ENCODE measurements at places on chromosomes 4 and X.

DNA sequence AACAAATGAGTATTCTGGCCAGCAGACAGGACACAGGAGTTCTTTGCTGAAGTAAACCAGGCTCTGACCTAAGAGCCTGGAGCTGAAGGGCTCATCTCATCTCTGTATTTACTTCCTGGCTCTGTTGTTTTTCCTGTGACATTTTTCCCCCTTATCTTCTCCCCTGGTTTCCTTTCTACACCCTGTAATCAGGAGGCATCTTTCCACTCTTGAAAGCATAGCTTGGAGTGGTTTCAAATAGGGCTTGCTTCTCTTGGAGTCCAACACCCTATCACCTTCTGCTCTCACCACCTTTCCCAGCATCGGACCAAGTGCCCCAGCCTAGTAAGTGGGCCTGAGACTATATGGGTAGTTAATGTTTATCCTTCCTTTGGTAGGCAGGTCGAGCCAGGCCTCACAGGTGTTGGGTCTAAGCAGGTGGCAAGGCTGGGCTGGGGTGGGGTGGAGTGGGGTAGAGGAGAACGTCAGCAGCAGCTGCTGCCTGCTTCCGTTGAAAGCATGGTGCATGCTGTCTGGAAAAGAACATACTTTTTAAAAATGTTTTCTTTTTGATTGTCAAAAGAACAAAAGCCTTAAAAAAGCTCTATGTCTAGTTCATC lies 1.2 kb downstream of the DRP2 start:
- DNase-seq = no peak

DNA sequence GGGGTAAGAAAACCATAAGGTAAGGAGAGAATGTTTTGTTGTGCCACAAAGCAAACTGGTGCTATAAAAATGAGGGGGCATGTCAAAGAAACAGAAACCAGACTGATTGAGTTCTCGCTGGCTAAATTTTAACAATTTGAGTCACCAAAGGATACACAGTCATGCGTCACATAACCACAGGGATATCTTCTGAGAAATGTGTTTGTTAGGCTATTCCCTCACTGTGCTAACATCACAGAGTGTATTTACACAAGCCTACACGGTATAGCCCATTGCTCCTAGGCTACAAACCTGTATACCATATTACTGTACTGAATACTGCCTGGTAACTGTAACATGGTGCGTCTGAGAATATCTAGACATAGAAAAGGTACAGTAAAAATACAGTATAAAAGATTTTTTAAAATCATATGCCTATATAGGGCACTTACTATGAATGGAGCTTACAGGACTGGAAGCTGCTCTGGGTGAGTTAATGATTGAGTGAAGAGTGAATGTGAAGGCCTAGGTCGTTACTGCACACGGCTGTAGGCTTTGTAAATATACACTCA lies 50.1 kb downstream of the FBXW7 start:
- no peak for DNase-seq

DNA sequence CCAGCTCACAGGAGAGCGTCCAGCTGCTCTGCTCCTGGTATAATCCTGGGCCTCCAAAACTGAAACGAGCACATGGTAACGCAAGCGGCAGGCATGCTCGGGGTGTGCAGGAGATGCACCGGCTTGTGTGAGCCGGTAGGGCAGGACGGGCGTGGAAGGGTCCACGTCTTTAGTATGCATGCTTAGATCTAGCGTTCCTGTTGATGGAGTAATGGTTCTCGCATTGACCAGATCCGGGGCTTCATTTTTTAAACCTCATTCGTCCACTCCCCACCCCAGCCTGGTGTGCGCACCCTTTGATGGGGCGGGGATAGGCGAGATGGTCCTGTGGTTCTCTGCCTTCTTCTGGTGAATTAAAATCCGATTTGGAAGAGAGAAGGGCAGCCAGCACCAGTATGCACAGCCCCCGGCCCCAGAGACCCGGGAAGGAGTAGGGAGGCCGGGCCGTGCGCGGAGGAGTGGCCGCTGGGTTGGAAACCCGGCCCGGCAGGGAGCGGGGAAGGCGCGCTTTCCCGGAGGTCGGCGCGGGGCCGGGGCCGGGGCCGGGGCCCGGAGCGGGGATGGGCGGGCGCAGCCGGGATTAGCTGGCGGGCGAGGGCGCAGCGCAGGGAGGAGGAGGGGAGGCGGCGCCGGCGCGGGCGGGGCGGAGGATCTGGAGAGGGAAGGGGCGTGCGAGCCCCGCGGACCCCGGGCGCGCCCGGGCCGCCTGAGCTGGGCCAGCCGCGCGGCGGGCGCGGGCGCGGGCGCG lies 39.9 kb downstream of the FAM149A start:
- DNase-seq = peak; percentile 92

DNA sequence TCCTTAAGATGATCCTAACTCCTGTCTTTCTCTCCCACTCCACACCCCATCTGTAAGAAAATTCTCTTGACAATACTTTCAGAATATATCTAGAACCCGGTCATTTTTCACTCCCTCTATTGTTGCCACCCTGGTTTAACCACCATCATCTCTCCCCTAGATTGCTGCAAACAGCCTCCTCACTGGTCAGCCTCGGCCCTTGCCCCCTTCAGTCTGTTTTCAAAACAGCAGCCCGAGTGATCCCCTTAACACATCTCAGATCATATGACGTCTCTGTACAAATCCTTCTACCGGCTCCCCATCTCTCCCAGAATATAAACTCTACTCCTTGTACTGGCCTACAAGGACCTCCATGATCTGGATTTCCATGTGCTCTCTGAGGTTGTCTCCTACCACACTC lies 35.2 kb upstream of the F9 start:
- no peak for DNase-seq

- DNase-seq = no peak
Observed at GRCh38 chr4:126559961-126560360, 1072.8 kb upstream of the INTU start.

DNA sequence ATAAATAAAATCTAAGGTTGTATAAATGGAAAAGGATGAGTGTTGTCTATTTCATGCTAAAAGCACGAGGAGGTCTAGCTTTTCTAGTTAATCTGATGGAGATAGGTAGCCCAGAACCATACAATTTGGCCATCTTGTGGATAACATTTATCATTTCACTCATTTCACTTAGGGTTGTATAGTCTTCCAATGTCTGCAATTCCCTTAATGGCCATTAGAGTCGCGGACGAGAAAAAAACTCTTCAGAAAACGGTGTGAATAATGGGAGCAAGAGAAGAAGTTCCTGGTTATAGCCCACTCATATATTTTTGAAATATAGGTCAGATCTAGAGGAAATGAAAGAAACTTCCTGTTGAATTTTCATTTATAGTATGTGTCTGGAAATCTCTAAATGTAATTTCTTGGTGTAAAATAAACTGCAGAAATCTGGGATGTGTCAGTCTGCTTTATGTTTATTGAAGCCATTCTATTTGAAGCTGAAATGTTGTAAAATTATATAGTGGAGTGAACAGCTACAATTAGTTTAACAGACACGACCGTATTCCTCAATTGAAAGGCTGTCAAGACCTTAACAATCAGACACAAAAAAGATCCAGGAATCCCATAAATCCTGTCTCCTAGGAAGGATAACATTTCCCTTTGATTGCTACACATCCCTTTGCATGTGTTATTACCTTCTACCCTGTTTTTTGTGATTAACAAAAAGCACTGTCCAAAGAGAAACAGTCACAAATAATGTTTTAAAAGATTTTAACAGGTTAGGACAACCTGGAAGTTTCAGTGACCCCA lies 47.7 kb upstream of the MGST2 start:
- no peak for DNase-seq

DNA sequence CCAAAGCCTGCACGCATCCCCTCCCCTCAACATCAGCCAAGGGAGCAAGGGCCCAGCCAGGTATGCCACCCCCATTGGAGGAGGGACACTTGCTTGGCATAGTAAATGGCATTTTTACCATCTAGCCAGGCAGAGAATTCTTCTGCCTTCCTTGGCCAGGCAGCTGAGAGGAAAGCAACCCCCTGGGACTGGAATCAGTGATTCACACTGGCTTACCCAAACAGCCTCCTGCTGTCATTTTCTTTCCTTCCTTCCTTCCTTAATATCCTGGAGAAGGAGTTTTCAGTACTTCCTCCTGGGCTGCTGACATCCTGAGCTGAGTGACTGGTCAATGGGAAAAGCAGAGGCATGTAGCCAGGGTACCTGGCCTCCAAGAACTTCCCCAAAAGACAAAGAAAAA lies 28.6 kb upstream of the KIAA1210 start:
- DNase-seq = no peak

DNA sequence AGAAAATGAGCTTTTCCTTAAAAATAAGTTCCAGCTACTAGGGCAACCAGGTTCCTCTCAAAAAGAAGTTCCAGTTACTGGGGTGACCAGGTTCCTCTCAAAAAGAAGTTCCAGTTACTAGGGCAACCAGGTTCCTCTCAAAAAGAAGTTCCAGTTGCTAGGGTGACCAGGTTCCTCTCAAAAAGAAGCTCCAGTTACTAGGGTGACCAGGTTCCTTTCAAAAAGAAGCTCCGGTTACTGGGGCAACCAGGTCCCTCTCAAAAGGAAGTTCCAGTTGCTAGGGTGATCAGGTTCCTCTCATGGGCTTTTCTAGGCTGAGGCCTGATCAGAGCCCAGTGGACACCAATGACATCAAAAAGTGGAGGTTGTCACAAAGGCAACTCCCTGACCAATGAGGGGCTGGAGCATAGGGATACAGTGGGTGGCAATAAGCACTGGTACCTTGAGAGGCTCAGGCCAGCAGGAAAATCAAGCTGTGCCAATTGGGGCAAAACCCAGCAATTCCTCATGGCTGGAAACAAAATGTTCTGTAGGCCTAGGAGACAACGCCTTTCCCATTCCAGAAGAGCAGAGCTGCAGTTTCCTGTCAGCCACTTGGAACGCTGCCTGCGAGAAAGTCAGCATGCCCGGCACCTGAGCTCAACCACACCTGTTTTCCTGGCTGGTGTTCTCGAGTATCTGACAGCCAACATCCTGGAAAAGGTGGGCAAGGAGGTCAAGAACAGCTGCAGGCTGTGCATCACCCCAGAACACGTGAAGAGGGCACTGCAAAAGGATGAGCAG lies 12.3 kb upstream of the SYTL5 start:
- DNase-seq = no peak

DNA sequence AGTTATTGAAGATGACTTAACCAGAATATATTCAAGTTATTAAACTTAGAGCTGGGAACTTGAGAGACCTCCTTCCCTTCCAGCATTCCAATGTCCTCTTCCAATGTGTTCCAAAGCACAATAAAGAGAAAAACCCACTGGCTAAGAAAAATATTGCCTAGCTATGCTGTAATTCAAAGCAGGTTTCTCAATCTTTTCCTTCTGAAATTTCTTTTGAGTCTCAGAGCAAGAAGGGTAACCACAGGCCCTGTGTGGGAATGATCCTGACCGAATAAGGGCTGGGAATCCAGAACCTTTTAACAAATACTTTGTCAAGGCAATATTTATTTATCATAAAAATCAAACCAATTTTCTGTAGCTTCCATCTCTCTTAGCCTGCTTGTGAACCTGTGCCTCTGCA lies 150.7 kb upstream of the SFRP2 start:
- no peak for DNase-seq

DNA sequence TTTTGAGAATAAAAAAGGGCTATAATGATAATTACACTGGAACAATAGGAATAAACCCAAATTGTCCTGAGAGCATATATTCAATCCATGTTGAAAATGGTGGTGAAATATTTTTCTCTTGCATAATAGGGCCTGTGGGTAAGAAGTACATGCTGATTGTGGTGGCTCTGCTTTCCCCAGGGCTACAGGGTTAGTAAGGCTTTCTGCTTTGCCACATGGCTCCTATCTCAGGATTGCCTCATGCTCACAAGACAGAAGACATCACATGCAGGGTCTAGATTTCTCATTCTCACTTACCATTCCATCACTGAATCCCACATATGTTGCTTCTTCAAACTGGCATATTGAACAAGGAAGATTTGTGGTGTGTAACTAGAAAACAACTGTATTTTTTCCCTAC lies 12.4 kb upstream of the VEGFC start:
- no peak for DNase-seq

- DNase-seq = no peak
Observed at GRCh38 chr4:77172336-77172735, 15.3 kb downstream of the CCNG2 start.

- DNase-seq = no peak
Observed at GRCh38 chr4:32172086-32172485, 1451.9 kb downstream of the PCDH7 start.

- DNase-seq = no peak
Observed at GRCh38 chr4:85929961-85930665, 429.7 kb downstream of the MAPK10 start.

GRCh38 chrX:154298312-154298711 lies 2.7 kb downstream of the TKTL1 start:
- no peak for DNase-seq

DNA sequence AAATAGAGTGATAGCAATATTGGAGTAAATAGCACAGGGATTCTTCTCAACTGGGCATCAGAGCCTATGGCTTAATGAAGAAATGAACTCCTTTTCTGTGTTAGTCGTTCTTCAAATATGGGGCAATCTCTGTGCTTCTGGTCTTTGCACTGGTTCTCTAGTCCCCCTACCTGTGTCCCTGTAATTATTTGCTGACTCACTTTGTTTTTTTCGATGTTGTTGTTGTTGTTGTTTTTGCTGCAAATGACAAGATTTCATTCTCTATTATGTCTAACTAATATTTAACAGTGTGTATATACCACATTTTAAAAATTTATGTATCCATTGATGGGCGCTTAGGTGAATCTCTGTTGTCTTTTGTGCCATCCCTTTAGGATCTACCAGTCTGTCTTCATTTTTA lies 2137.8 kb upstream of the TENM3 start:
- no peak for DNase-seq

DNA sequence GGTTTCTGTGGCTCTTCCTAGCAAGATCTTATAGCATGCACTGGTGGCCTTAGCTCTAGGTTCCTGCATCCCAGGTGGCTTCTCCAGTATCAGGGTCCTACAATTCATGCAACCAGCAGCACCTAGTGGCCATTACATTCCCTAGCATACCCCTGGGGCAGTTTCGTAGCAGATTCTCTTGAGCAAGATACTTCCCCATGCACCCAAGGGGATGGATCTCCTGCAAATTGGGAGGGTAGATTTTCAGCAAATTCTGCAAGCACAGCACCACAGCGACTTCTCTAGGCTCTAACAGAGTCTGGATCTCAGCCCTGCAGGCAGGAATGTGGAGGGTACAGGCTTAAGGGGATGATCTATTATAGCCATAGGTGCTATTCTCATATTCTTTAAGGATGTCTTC lies 13.1 kb upstream of the SLC9B1 start:
- peak; percentile 67 for DNase-seq

DNA sequence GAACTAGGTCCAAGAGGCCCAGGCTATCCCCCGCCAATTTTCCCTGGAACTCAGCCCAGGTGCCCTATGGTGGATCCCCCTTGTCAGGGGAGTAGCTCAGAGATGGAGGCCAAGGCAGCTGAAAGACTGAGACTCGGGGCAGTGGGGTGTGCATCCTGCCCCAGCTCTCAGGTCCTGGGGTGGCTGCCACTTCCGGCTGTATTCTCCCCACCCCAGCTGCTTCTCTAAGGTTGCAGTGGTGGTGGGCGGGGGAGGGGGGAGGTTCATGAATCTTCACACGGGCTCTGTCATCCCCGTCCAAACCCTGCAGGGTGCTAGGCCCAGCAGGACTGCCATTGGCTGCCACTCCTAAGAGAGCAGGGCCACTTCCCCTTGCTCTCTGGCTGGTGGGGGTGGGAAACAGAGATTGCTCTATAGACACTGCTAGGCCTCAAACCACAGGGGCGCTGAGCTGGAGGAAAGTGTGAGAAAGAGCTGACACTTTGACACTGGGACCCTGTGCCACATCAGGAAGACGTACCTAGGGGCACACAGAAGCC lies 1.5 kb downstream of the SASH3 start:
- no peak for DNase-seq

Measured in D341Med (cell line).